ENCODE measurements at places on chromosomes 5 and 9.

- DNase-seq: no peak
Observed at GRCh38 chr5:8829323-8830029, 716.4 kb downstream of the SEMA5A start.

GRCh38 chr5:84392836-84393235 lies 8.2 kb upstream of the EDIL3 start:
- DNase-seq: no peak

DNA sequence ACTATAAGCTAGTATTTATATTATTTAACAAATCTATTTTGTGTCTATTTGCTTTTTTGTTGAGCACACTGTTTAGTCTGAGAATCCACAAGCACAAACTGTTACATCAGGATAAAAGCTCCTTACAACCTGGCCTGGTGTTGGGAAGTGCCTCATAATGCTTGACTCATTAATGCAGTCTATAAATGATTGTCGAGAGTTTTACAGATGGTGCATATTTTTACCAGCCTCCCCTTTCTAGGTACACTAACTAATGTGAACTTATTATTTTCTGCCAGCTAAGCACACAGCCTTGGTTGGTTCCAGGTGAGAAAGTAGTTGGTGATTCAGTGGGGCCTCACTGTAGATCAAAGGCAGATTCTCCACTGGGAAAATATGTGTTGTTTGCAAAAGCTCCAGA lies 151.0 kb upstream of the ADAMTS16 start:
- no peak for DNase-seq

DNA sequence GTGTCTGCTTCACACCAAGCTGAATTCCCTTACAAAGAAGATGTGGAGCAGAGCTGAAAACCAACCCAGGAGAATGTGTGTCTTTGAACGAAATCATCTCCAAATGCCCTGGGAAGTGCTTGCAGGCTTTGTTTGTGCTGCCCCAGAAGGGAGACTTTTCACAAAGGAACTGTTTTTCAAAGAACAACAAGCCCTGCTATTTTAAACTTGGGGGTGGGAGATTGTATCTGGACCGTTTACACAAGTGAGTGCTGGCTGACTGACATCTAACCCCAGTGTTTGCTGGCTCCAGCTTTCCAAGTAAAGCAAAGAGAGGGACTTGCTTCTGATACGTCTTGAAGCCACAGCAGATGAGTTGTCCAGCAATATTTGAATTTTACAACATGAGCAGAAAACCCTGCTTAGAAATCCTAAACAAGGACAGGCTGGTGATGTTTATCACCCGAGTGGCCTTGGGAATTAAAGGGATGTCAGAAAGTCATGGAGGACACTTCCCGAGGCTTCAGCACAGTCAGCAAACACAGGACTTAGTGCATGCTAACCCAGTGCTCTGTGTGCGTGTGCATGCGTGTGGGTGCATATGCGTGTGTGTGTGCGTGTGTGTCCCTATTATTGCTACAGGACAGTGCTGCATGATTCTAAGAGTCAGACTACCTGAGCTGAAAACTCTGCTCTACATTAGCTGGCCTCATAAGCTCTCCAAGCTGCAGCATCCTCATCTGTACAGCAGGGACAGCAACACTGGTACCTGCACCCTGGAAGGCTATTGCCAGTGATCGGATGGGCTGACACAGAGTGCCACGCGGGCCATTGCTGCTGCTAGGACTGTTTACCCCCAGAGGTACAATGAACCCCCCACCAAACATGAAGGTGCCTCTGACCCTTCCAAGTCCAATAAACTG lies 1.4 kb downstream of the ADAMTS12 start:
- DNase-seq: no peak

DNA sequence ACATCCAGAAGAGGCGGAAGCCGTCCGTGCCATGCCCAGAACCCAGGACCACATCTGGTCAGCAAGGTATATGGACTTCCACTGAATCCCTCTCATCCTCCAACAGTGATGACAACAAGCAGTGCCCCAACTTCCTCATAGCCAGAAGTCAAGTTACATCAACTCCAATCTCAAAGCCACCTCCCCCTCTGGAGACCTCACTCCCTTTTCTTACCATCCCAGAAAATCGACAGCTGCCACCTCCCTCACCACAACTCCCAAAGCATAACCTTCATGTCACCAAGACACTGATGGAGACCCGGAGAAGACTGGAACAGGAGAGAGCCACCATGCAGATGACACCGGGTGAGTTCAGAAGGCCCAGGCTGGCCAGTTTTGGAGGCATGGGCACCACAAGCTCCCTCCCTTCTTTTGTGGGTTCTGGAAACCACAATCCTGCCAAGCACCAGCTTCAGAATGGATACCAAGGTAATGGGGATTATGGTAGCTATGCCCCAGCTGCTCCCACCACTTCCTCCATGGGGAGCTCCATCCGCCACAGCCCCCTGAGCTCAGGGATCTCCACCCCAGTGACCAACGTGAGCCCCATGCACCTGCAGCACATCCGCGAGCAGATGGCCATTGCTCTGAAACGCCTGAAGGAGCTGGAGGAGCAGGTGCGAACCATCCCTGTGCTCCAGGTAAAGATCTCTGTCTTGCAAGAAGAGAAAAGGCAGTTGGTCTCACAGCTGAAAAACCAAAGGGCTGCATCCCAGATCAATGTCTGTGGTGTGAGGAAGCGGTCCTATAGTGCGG lies 130.3 kb upstream of the DMRT1 start:
- no peak for DNase-seq

- no peak for DNase-seq
Observed at GRCh38 chr5:16666883-16667398, 50.1 kb upstream of the RETREG1 start.

- no peak for DNase-seq
Observed at GRCh38 chr5:145362266-145362665, 472.9 kb downstream of the PRELID2 start.

GRCh38 chr5:171728686-171729085 lies 56.9 kb upstream of the SMIM23 start:
- DNase-seq: no peak

DNA sequence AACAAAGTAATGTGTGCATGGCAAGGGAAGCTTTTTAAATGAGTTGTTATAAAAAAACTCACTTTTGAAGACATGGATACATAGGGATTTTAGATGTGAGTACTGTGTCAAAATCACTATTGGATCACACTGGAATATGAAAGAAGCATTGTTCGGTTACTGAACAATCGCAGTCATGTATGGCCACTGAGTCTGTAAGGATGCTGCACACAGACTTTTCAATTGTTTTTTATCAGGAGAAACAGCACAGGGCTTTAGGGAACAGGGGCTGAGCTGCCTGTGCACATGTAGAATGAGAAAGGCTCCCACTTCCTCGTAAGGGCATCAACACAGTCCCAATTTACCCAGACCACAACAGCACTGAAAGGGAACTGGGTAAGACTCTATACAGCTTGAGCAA lies 1333.9 kb upstream of the DMAC1 start:
- DNase-seq: no peak

- no peak for DNase-seq
Observed at GRCh38 chr5:8396756-8397155, 527.8 kb downstream of the MTRR start.

DNA sequence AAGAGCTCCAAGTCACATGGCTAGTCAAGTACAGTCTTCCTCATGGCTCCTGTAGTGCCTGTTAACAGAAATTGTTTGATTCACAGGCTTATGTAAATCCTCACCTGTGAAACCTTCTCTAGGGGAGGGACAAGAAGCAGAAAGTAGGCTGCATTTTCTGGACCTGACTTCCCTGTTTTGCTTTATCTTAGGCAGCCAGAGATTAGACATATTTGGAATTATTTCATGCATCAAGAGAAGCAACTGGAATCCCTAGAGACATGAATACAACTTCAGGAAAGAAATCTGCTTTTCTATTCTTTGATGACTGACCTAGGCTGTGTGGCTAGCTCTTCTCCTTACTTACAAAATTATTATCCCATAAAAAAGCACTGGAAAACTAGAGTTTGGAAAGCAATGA lies 52.3 kb downstream of the CAST start:
- no peak for DNase-seq

GRCh38 chr9:116141864-116142561 lies 11.6 kb upstream of the PAPPA start:
- DNase-seq: no peak
